ENCODE measurements at places on chromosomes 2 and 18. TPM values are rescaled to one million over a fixed set of nuclear protein-coding genes. Genes with fewer than 3 reads are reported as not detected.

Gene LCT
- total RNA-seq = 0.05 TPM

Gene IL1R1
- 24.5 TPM for total RNA-seq

Gene DES
- 0.17 TPM for total RNA-seq

Gene PARD6G
- 3.0 TPM for total RNA-seq

Gene DBI
- 405 TPM for total RNA-seq

Gene SCN9A
- total RNA-seq = 5.1 TPM

Gene CCT4
- 327 TPM for total RNA-seq

Gene PLA2R1
- total RNA-seq = 2.6 TPM

Gene DCDC2C
- total RNA-seq = 0.36 TPM

Gene TRABD2A
- total RNA-seq = 9.9 TPM

Gene SPP2
- total RNA-seq = not detected

Measured in A549 treated with CpdA at 1 μM for 4 hours (cell line).